ENCODE measurements at places on chromosomes 1 and 21.
A peak's percentile ranks its signal among the peaks of the same experiment; 100 is the strongest.

DNA sequence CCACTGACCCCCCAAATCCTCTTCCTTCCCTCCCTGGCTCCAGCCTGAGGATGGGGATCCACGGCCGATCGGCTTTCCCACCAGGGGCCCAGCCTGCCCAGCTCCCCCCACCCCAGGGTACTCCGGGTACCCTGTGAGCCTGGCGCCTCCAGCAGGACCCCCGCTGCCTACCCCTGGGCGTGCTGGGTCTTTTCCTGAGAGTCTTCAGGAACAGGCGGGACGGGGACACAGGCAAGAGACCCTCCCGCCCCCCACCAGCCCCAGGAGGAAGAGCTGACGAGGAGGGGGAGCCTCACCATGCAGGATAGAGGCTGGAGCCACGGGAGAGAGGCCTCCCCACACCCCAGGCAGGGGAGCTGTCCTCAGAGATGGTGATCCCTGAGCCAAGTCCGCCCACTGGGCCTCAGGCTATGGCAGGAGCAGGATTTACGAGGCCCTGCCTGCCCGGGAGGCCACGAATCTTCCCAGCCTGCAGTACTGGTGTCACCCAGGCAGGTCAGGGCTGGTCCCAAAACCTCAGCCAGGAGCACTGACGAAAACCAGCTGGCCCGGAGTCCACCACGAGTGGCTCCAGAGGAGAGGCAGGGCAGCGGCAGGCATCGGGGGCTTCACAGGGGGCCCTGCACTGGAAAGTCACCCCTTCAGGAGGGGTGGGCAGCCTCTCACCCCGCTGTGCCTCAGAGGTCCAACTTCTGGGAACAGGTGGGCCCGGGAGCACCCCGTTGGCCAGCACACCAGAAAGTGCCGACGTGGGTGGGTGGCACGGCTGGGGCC lies 58.0 kb downstream of the MEGF6 start:
- no peak for DNase-seq

DNA sequence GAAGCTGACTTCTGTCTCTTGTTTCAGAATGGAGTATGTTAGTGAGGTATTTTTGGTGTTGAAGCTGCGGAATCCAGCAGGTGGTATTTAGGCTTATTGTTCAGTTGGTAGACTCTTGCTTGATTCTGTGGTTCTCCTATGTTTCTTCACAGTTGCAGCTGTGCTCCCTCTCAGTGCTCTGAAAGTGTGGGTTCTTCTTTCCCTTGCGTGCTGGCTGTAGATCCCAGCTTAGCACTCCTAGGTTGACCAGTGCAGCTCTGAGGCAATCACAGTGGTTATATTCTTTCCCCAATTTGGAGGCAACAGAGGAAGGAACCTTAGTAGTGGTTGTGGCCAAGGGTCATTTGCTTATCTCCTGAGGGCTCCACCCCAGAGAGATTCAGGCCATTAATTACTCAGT lies 269.2 kb upstream of the NRIP1 start:
- no peak for DNase-seq

DNA sequence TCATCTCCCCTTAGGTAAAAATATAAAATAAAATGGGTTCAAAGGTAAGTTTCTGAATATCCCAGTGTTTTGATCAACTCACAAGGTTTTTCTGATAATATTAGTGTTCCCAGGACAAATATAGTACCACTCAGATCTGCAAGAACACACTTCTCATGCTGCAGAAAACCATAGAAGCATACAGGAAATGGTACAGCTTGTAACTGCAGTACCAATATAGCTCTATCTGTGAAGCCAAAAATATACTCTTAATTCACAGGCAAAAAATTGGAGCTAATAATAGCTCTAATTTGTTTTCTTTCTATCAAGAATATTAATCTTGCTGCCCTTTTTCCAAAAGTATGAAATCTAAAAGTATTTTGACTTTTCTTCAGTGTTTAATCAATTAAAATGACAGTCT lies 13.2 kb downstream of the VPS45 start:
- no peak for DNase-seq

DNA sequence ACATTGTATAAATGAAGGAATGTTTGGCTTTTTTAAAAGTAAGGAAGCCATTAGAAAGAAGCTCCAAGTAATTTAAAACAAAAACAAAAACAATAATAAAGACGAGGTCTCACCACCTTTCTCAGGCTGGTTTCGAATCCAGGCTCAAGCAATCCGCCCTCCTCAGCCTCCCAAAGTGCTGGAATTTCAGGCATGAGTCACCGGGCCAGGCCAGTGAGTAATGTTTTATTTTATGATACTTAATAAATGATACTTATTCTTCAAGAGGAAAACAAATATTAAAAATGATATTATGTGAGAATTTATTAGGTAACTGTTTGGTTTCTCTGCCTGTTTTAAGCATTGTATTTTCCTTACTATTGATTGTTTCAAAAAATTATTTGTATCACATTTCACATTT lies 201.4 kb upstream of the BRINP3 start:
- DNase-seq, result no peak

- DNase-seq, result no peak
These were observed 121.5 kb downstream of the PLPP3 start for GRCh38 chr1:56457756-56458375.

- DNase-seq, result no peak
These were observed 151.3 kb downstream of the ETS2 start for GRCh38 chr21:38956856-38957571.

DNA sequence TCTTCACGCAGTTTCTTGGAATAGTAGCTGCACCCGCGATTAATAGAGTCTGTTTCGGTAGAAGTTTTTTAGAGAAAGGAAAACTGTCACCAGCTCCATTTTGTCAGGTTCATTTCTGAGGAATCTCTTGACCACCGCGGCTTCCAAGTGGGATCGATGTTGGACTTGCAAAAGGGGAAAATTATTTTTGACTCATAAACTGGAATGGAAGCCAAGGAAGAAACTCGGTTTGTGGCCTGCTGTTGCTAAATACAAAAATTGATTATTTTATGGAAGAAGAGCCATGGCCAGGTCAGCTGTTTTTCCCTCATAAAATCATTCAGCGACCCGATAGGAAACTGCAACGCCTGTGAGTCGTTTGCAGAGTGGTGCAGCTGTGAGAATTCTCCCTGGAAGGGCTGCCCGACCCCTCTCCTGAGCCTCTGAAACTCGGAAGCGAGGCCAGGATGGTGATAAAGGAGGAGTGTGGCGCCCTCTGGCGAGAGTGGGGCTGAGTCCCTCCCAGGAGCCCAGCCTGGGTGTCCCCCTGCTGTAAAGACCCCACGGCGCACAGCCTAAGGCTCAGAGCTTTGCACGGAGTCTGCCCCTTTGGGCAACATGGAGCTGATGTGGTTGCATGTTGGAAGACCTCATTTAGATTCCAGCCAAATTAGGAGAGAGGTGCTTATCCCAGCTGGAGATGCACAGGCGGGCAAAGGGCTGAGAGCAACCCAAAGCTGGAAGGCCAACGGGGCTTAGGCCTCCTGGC lies 83.6 kb upstream of the SLC25A33 start:
- DNase-seq, result peak; percentile 59

DNA sequence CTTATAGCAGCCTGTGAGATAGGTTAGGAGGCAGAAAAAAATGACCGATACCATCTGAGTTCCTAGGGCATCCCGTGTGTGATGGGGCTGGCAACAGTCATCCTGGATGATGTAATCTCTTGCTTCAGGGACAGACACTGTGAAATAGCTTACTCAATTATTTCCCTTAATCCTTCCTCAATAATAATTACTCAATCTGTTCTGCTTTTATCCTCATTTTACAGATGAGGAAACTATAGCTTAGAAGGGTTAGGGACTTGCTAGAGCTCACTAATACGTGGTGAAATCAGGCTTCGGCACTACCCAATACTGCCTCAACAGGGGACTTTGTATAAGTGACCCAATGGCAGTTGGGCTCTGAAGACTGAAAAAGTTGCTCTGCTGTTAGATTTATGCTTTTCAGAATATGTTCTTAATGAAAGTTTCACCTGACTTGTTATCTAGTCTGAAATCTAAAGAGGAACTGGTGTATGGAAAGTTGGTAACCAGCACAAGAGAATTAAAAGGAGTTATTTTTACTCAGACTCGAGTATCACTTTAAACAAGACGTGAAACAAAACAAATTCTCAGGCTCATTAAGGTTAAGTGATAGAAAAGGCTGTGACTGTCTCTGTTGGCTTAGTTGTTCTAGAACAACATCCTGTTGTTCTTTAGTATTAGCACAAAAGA lies 14.4 kb downstream of the CD55 start:
- peak; percentile 59 for DNase-seq

GRCh38 chr1:31238986-31239613 lies 587 bp downstream of the NKAIN1 start:
- DNase-seq, result no peak

GRCh38 chr1:221101807-221102605 lies 222.8 kb downstream of the HLX start:
- no peak for DNase-seq

- no peak for DNase-seq
These were observed 41.0 kb upstream of the LIN9 start for GRCh38 chr1:226349801-226350518.

Data from activated CD4-positive, alpha-beta T cell treated with anti-CD3 and anti-CD28 coated beads, Interleukin-2, Interleukin-4, amounts not matched to agents 100 ng/mL and 50 ng/mL, durations not matched to agents 16 hours and 8 hours (primary cell).